Pancreas (tissue), 10 donors: ENCODE measurements at places on chromosomes 12 and 14. TPM values are rescaled to one million over a fixed set of nuclear protein-coding genes. Genes with fewer than 3 reads are reported as not detected.

Gene ANKRD9
- total RNA-seq: 14.4 TPM

Gene HSPB8
- 7.6 TPM for total RNA-seq

- no peaks in the 10 kb centered on the region for H3K27me3 ChIP-seq
- no peak overlapping the region for H3K4me3 ChIP-seq
- no peak overlapping the region for H3K27ac ChIP-seq
- no peak for DNase-seq
- no peaks in the 10 kb centered on the region for H3K36me3 ChIP-seq
- no peaks in the 10 kb centered on the region for H3K4me1 ChIP-seq
These were observed 15.4 kb upstream of the BCL11B start for GRCh38 chr14:99287269-99287942.

DNA sequence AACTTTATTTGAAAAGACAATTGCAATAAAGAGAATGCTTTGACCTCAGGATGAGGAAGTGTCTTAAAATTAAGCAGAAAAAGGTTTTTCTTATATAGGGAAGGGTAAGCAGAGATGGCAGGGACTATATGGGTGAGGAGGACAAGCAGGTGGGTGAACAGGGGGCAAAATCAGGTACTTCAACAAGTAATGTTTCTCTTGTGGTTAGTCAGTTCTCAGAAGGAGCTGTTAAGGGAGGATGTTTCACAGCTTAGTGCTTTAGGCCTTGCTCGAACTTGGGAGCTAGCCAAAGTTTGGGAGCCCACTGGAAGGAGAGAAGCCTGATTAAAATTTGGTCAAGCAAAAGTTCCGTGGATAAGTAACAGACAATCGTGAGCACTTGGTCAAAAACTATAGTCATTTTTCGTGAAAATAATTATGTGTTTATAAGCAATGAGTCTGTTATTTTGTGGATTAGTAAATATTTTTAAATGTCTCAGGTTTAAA, 364.2 kb upstream of the TMPO start:
- no peak overlapping the region for H3K4me3 ChIP-seq
- H3K36me3 ChIP-seq: no peaks in the 10 kb centered on the region
- DNase-seq: no peak
- H3K27ac ChIP-seq: no peak overlapping the region

GRCh38 chr14:61570549-61571290, 124.6 kb upstream of the HIF1A start:
- no peak overlapping the region for H3K4me3 ChIP-seq
- H3K36me3 ChIP-seq: no peaks in the 10 kb centered on the region
- H3K4me1 ChIP-seq: peaks cover 12% of the 10 kb centered on the region
- no peaks in the 10 kb centered on the region for H3K27me3 ChIP-seq

- no peaks in the 10 kb centered on the region for H3K36me3 ChIP-seq
- no peak overlapping the region for H3K4me3 ChIP-seq
- H3K27ac ChIP-seq: no peak overlapping the region
- H3K4me1 ChIP-seq: no peaks in the 10 kb centered on the region
- no peaks in the 10 kb centered on the region for H3K27me3 ChIP-seq
These were observed 98.5 kb downstream of the ARID2 start for GRCh38 chr12:45827974-45828373.

GRCh38 chr12:27751386-27752047, 28.5 kb upstream of the KLHL42 start:
- peak overlapping the region; percentile 52 for H3K27ac ChIP-seq
- H3K4me3 ChIP-seq: no peak overlapping the region
- peak; percentile 74 for DNase-seq
- no peaks in the 10 kb centered on the region for H3K27me3 ChIP-seq
- no peaks in the 10 kb centered on the region for H3K36me3 ChIP-seq

GRCh38 chr14:67457782-67458181, 30.7 kb downstream of the TMEM229B start:
- H3K36me3 ChIP-seq: no peaks in the 10 kb centered on the region
- DNase-seq: peak; percentile 74
- no peak overlapping the region for H3K27ac ChIP-seq
- no peaks in the 10 kb centered on the region for H3K4me1 ChIP-seq
- no peaks in the 10 kb centered on the region for H3K27me3 ChIP-seq
